ENCODE measurements at places on chromosomes 2 and 18.

GRCh38 chr2:88090446-88091283 lies 23.0 kb downstream of the SMYD1 start:
- peak; percentile 38 for DNase-seq

DNA sequence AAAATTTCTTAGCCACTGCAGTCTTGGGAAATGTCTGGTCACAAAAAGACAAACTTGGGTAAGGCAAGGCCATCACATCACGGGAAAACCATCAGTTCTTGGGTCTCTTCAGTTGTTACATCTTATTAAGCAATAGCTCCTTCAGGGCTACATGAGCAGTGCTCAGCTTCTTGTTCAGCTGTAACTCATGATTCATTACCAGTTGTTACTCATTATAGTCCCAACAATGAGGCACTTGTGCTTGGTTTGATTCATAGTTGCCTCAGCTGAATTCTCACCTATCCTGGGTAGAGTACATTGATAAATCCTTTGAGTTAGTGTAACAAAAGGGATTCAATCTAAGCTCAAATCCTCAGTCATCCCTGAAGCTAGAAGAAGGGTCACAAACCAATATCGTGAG lies 102.4 kb upstream of the DCC start:
- DNase-seq, result no peak

- no peak for DNase-seq
Measured at GRCh38 chr2:16584084-16584483, 81.5 kb downstream of the CYRIA start.

DNA sequence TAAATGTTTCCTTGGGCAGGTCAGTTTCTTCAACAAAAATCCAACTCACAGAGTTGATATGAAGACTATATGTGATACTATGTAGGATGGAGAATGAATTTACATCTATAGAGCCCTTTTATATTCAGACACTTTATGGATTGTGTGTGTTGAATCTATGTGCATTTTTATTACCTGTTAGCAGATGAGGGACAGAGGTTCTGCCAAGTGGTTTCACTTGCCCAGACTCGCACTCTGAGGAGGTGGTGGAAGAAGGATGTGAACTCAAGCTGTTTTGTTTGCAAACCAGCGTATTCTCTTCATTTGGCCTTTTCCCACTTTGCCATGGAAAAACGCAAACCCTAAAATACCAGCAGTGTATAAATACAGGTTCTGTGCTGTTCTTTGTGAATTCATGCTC lies 237.6 kb downstream of the TDRD15 start:
- DNase-seq, result no peak

- DNase-seq, result no peak
Measured at GRCh38 chr2:45892757-45893156, 241.3 kb downstream of the PRKCE start.

DNA sequence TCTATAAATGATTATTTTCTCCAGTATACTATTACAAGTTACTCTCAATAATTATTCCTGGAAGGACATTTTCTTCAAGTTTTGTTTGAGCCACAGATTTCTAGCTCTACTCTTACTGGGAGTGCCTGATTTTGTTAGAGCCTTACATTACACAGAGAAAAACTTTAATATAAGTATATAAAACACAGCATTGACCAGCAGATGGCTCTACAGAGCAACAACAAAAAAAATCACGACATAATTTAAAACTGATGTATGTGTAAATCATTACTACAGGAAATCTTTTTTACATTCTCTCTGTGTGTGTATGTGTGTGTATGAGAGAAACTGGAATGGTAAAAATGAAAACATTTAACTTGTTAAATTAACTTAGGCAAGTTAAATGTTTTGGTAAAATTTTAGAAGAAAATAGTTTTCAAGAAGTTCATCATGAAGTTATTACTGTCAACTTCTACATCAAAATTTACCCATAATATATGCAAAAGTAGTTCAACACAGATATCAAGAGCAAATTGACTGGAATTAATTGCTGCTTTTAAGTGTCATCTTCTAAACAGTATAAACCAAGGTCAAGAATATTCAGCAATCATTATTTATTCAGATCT lies 103.3 kb downstream of the MDH1 start:
- DNase-seq, result peak; percentile 7

DNA sequence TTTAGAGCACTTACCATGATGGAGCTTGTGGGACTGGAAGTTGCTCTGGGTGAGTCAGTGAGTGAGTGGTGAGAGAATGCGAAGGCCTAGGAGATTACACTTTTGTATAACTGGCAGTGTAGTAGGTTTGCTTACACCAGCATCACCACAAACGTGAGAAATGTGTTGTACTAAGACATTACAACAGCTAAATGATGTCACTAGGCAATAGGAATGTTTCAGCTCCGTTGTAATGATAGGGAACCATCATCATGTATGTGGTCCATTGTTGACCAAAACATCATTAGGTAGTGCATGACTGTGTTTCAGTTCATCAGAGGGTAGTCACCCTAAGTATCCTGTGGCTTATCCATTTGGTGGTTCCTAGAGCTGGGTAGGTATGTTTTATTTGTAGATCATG lies 11.9 kb downstream of the ZNF407 start:
- DNase-seq, result no peak

- DNase-seq, result no peak
Measured at GRCh38 chr2:105912081-105912480, 167.4 kb downstream of the NCK2 start.

DNA sequence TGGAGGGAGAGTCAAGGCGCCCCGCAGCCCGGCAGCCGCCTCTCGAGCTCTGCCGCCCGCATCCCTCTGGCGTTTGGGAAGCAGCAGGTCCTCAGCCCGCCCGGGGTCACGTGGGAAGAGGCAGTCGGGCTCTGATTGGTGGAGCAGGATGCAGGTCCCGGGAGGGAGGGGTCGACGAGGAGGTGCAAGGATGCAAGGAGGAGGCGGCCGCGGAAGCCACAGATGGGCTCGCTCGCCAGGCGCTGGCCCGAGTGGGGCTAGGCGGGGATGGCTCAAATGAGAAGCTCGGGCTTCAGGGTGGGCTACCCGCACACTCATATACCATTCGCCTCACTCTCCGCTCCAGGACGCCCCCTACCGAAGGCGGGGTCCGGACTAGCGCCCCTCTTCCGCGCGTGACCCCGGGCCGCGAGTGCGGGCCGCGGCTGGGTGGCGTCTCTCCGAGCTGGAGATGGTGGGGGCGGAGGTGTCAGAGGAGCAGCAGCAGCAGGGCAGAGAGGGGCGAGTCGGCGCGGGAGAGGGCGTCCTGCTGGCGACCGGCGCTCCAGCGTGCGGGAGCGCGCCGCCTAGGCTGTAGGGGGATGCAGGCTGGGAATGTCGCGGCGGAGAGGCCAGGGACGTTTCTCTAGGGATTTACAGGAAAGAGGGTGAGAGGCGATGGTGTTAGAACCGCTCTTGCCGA lies at the start of gene TMEFF2:
TMEFF2 (minus strand) TSS at position 68 of the 682 bp plus-strand sequence. CDS start 409 bp downstream, outside the sequence.
- no peak for DNase-seq

- no peak for DNase-seq
Measured at GRCh38 chr2:101374821-101375561, 12.3 kb downstream of the CREG2 start.

- peak; percentile 77 for DNase-seq
Measured at GRCh38 chr2:64646007-64646880, 7.5 kb downstream of the SERTAD2 start.

GRCh38 chr2:236351966-236352525 lies 87.8 kb upstream of the ASB18 start:
- DNase-seq, result no peak

DNA sequence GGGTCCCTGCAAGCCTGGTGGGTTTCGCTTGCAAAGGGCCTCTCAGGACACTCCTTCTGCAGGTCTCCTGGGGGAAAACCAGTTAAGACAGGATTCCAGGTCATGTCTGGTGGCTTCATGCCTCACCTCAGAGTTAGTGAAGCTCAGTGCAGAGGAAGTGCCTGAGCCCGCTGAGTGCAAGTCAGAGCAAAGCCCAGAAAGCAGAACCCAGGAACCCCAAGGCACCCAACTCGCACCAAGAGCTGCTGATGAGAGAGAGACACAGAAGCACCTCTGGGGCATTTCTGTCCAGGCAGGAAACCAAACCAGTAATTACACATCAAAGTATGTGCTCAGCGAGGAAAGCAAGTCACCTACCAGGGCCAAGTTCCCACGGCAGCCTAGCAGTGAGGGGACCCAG lies 78.4 kb downstream of the ARHGEF4 start:
- DNase-seq, result no peak

DNA sequence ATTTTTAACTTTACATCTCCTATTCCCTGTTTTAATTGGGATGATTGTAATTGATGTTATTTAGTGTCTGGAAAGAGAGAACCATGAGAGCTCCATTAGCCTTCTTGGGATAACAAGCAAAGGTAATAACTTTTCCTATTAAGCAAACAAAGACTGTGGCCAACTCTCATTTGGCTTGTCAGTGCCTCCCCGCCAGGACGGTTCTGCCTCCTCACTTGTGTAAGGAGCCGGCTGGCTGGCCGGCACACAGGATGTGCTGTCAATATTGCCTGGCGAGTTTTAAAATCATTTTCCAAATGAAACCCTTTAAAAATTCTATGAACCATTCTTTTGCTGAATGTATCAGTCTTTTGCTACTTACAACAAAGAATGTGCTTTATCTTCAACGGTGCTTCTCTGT lies 898.3 kb downstream of the CPS1 start:
- DNase-seq, result no peak

- no peak for DNase-seq
Measured at GRCh38 chr2:196335221-196335634, 163.8 kb upstream of the STK17B start.

DNA sequence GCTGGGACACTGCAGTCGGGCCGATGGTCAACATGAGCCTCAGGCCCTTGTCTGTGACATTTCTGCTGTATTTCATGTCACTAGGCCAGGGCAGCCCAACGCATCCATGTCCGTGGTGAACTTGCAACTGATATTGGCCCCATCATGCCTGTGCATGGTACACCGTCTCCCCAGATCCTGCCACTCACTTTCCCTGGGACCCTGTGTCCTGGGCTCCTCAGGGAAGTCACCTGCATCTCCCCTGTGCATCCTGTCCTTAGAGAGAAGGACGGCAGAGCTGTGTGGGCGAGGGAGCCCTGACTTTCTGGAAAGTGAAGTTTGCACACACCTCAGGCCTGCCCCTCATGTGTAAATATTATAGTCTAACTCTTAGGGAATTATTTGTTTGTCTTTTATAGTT lies 123.3 kb downstream of the ACKR3 start:
- DNase-seq, result no peak

DNA sequence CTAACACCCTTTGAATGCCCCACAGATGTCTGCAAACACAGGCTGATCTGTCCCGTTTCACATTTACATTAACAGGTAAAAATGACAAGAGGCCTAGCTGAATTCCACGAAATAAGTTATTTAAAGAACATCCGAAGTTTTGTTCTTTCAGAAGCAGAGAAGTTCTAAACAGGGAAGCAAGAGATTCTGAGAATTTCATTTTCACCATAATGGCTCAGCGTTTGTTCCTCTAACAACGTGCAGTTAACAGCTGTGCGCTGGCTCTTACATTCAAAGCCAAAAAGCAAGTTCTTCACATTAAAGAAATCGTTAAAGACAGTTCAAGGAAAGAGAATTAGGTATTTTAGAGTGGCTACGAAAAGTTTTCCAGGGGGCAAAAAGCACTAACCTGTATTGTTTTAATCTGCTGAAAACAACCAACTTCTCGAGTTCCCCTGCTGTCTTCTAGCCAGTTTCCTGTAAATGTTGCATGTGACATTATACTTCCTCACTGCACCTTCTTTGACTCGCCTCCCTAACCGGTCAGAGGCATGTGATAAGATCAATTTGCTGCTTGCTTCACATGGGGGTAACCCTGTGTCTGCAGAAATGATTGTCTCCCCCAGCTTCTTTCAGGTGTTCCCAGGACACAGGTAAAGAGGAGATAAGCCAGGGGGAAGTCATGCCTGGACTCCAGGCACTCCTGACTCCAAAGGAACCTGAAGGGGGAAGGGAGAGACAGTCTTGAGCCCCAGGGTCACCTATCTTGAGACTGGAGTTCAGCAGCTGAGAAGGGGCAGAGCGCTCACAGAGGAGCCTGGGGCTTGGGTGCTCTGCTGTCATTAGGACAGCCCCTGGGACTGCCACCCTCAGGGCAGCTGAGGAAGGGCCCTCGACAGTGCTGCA lies 36.8 kb upstream of the WIPF1 start:
- DNase-seq, result peak; percentile 65

GRCh38 chr2:7116511-7116910 lies 199.3 kb downstream of the RNF144A start:
- no peak for DNase-seq

- DNase-seq, result no peak
Measured at GRCh38 chr18:79385326-79385707, 10.4 kb upstream of the NFATC1 start.

DNA sequence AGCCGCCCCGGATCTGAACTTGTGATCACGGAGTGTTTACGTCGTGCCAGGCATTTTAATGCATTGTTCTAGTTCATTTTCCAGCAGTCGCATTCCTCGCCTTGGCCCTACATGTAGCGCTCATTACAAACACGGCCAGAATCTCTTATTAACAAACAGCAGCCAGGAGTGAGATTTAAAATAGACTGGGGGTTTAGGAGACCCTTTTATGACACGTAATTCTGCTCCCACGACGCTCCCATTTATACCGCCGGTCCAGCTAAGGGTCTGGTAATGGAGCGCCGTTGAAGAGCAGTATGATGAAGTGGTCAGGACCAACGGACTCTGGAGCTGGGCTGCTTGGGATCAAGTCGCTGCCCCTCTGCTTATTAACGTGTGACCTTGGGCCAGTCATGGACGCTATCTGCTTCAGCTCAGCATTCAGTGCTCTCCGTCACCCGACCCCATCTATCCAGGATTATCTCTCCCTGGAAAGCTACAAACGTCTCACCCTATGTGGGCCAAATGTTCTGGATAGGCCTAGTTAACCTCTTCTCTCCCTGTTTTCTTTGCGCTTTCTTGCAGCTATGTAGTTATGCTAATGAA lies 745 bp downstream of the MSH2 start:
- DNase-seq, result no peak

GRCh38 chr2:189254268-189254883 lies 74.8 kb upstream of the COL5A2 start:
- DNase-seq, result no peak

DNA sequence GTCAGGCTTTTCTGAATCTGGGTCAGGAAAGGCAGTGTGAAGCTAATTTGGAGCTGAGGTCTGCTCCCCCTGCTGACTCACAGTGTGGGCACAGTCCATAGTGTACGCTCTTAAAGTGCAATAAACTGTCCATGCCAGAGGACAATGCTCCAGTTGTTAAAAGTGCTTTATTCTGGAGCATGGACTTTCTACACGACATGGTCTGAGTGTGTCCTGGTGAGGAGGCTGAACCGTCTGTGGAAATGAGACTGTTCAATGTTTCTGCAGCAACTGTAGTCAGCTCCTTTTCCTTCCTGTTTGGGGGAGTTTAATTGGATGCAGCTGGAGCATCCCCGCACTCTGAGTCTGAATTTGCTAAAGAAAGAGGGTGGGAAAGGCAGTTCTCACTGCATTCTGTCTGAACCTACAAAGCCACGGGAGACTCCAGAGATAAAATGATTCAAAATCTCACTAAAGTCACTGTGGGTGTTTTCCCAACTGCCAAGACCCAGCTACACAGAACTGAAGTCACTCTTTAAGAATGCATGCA lies 110.2 kb upstream of the TRIB2 start:
- DNase-seq, result no peak

Data from bone marrow (tissue), 2 donors.